Liver (tissue), 10 donors: ENCODE measurements at places on chromosomes 7 and 10.

DNA sequence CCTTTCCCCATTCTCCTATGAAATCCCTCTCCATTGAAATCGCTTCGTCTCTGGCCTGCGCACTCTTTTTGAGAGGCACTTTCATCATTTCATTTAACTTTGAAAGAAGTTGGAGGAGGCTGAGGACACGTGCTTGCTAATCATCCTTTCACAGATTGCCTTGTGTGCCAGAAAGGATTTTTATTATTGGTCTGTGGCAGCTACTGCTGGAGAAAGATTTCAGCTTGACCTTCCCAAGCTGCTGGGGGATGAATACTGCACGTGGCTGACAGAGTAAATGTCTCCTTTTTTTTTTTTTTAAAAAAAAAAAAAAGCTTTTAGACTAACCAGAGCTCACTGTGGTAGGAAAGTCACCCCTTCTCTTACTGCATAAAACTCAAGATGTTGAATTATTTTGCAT, 44.2 kb upstream of the KCNIP2 start:
- H3K27me3 ChIP-seq: no peaks in the 10 kb centered on the region
- no peaks in the 10 kb centered on the region for H3K4me1 ChIP-seq

- no peak overlapping the region for H3K27ac ChIP-seq
- no peaks in the 10 kb centered on the region for H3K36me3 ChIP-seq
- H3K4me3 ChIP-seq: no peak overlapping the region
- no peak for DNase-seq
These were observed 3.3 kb upstream of the MEST start for GRCh38 chr7:130488392-130489139.

- no peaks in the 10 kb centered on the region for H3K27me3 ChIP-seq
- no peak for DNase-seq
- H3K36me3 ChIP-seq: no peaks in the 10 kb centered on the region
- no peaks in the 10 kb centered on the region for H3K4me1 ChIP-seq
- no peak overlapping the region for H3K4me3 ChIP-seq
These were observed 155.4 kb downstream of the CELF2 start for GRCh38 chr10:11173042-11173441.

GRCh38 chr10:79259834-79260233, 87.4 kb upstream of the PPIF start:
- H3K27ac ChIP-seq: no peak overlapping the region
- no peaks in the 10 kb centered on the region for H3K36me3 ChIP-seq
- DNase-seq: no peak
- H3K4me3 ChIP-seq: no peak overlapping the region
- H3K27me3 ChIP-seq: no peaks in the 10 kb centered on the region

DNA sequence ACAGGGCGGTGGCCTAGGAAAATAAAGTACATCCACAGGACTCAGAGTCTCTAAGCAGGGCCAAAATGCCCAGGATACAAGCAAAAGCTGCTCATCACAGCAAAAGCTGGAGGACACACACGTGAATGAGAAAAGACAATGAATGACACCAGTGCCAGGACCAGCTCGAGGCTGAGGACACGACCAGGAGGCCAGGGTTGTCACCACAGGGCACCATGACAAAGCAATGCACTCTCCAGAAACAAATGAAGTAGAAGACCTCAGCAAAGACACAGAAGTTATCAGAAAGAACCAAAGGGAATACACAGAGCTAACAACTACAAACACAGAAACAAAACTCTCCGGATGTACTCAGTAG, 92.1 kb downstream of the FOXL3 start:
- H3K27me3 ChIP-seq: no peaks in the 10 kb centered on the region

- DNase-seq: peak; percentile 60
- H3K4me1 ChIP-seq: no peaks in the 10 kb centered on the region
- no peak overlapping the region for H3K4me3 ChIP-seq
- H3K27ac ChIP-seq: no peak overlapping the region
- no peaks in the 10 kb centered on the region for H3K36me3 ChIP-seq
These were observed 2.9 kb upstream of the MYOZ1 start for GRCh38 chr10:73644015-73644743.

- no peaks in the 10 kb centered on the region for H3K36me3 ChIP-seq
- peaks cover 22% of the 10 kb centered on the region for H3K4me1 ChIP-seq
- H3K27me3 ChIP-seq: no peaks in the 10 kb centered on the region
- H3K4me3 ChIP-seq: peak overlapping the region; percentile 82
These were observed 722 bp downstream of the MDH2 start for GRCh38 chr7:76048668-76048988.

DNA sequence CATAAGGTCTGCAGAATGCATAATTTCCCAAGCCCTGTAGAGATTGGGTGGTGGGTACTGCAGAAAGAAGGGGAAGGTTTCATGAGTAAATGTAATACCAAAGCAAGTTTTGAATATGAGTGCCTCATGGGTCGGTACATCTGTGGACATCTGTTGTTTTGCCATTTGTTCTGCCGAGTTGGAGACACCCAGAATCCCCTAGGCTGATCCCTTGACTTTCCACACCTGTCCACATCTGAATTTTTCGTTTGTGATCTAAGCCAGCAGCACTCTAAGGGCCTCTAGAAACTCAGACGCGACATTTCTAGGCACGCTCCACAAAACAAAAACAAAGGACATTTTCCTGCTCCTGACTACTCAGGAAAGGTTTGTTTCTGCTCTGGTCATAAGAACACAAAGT, 11.7 kb upstream of the SLF2 start:
- no peak for DNase-seq
- H3K4me3 ChIP-seq: no peak overlapping the region
- peaks cover 2% of the 10 kb centered on the region for H3K27me3 ChIP-seq
- no peaks in the 10 kb centered on the region for H3K36me3 ChIP-seq
- H3K4me1 ChIP-seq: no peaks in the 10 kb centered on the region

GRCh38 chr7:3408814-3409595, 108.0 kb downstream of the SDK1 start:
- H3K4me3 ChIP-seq: no peak overlapping the region
- no peaks in the 10 kb centered on the region for H3K4me1 ChIP-seq
- no peak for DNase-seq
- H3K27me3 ChIP-seq: no peaks in the 10 kb centered on the region
- no peak overlapping the region for H3K27ac ChIP-seq

- H3K36me3 ChIP-seq: no peaks in the 10 kb centered on the region
- H3K4me1 ChIP-seq: no peaks in the 10 kb centered on the region
- no peak overlapping the region for H3K27ac ChIP-seq
- H3K4me3 ChIP-seq: no peak overlapping the region
These were observed 589.1 kb upstream of the GALNT17 start for GRCh38 chr7:70542750-70543376.

GRCh38 chr7:105776068-105776790, 100.2 kb downstream of the ATXN7L1 start:
- no peak for DNase-seq
- no peak overlapping the region for H3K27ac ChIP-seq
- peaks cover 8% of the 10 kb centered on the region for H3K4me1 ChIP-seq
- H3K4me3 ChIP-seq: no peak overlapping the region

DNA sequence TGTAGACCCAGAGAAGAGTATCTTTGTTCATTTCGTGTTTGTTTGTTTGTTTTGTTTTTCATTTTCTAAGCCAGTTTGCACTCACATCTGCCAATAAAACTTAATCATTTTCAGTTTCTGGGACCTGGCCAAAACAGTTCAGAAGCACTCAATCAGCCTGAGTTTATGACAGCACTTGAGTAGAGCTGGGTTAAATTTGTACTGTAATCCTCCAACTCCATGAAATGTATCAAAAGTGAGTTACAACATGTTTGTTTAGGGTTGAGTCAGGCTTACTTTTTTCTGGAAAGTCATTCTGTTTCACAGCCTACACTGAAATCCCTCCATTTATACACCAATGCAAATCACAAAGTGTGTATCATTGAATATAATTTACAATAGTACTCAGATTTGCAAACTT, 91.9 kb downstream of the ZWINT start:
- H3K27me3 ChIP-seq: no peaks in the 10 kb centered on the region
- no peak overlapping the region for H3K4me3 ChIP-seq
- DNase-seq: no peak
- H3K4me1 ChIP-seq: no peaks in the 10 kb centered on the region
- no peak overlapping the region for H3K27ac ChIP-seq

DNA sequence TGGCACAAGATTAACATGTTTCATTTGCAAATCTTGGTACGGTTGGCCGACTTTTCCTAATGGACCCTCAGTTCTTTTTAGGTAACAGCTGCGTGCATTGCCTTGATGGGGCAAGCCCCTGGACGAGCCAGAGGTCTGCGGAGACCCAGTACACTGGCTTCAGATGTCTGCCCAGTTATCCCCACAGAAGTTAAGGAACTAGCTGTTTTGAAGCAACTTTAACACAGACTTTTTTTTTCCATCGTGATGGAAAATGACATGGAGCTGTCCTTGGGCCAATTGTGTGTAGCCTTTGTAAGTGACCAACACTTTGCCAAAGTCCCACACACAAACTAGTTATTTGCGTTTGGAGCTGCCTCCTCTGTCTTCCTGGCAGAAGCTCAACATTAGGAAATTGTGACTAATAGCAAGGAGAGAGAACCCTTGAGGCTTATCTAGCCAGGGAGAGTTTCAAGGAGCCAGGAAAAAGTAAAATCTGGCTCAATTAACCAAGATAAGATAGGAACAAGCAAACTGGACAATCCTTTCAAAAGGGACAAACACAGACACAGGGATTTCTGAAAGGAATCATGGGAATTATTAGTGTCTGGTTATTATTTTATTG, 99.6 kb upstream of the BMPER start:
- DNase-seq: no peak
- no peaks in the 10 kb centered on the region for H3K27me3 ChIP-seq

DNA sequence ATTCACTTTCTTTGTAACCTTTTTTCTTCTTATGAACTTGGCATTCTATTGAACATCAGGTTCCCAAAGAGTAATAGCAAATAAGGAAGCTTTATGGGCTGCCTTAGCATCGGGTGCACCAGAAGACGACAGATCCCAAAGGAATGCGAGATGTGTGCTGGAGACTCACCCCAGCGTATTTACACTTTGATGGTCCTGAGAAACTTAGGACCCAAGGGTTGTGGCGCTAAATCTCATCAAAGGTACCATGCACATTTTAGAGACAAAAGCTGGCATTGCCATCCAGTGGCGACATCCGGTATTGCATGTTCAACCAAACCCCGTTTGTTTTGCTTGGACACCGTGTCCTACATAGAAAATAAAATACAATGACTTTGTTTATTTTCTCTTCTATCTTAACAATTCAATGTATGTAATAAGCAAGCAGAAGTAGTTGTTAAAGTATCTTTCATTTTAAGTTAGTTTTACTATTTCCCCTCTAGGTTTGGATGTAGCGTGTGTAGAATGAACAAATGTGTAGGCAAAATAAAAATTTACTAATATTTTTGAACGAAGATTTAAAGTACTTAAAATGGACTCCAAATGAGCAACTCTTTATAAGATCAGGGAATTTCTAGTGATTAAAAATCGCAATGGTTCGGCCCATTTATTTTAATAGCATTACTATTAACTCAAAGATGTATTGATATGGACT, 1154.8 kb downstream of the GATA3 start:
- no peak overlapping the region for H3K4me3 ChIP-seq
- no peaks in the 10 kb centered on the region for H3K4me1 ChIP-seq
- peak; percentile 67 for DNase-seq

- DNase-seq: no peak
- no peak overlapping the region for H3K4me3 ChIP-seq
- H3K27ac ChIP-seq: no peak overlapping the region
- H3K36me3 ChIP-seq: no peaks in the 10 kb centered on the region
- H3K4me1 ChIP-seq: peaks cover 20% of the 10 kb centered on the region
- H3K27me3 ChIP-seq: no peaks in the 10 kb centered on the region
These were observed 345.5 kb downstream of the LRMDA start for GRCh38 chr10:75776738-75777504.

DNA sequence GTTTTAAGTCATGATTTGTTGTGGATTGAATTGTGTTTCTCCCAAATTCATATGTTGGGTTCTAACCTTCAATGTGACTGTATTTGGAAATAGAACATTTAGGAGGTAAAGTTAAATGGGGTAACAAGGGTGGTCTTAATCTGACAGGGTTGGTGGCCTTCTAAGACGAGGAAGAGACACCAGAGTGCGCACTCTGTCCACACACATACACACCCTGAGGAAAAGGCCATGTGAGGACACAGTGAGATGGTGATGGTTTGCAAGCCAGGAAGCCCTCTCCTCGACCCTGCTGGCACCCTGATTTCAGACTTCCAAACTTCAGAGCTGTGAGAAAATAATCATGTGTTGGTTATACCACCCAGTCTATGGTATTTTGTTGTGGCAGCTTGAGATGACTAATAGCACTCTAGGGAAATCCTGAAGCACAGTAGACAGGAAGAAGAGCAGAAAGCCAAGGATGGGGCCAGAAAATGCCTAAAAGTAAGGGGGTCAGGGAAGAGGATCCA, 28.0 kb upstream of the SEM1 start:
- H3K4me3 ChIP-seq: no peak overlapping the region
- no peak for DNase-seq
- no peaks in the 10 kb centered on the region for H3K27me3 ChIP-seq
- no peak overlapping the region for H3K27ac ChIP-seq

- no peaks in the 10 kb centered on the region for H3K27me3 ChIP-seq
- no peaks in the 10 kb centered on the region for H3K4me1 ChIP-seq
- no peaks in the 10 kb centered on the region for H3K36me3 ChIP-seq
- no peak overlapping the region for H3K4me3 ChIP-seq
- H3K27ac ChIP-seq: no peak overlapping the region
These were observed 4.6 kb upstream of the TSPAN15 start for GRCh38 chr10:69446650-69447151.

DNA sequence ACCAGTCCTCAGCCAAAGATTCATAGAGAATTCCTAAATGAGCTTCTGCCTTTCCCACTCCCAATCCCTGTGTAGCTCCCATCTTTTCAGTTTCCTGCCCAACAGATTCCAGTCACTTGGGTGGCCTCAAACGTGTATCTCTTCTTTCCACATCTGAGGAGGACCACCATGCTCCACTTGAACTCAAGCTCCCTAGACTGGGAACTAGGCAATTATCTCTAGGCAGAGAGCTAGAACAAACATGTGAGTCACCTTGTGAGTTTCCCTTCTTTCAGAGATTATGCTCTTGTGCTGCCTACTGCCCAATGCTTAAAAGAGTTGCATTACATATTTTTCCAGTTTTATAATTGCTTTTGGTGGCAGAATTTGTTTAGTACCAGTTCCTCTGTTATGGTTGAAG, 178.0 kb downstream of the MDFIC start:
- H3K4me1 ChIP-seq: no peaks in the 10 kb centered on the region
- no peak overlapping the region for H3K27ac ChIP-seq
- H3K36me3 ChIP-seq: no peaks in the 10 kb centered on the region
- no peak overlapping the region for H3K4me3 ChIP-seq

DNA sequence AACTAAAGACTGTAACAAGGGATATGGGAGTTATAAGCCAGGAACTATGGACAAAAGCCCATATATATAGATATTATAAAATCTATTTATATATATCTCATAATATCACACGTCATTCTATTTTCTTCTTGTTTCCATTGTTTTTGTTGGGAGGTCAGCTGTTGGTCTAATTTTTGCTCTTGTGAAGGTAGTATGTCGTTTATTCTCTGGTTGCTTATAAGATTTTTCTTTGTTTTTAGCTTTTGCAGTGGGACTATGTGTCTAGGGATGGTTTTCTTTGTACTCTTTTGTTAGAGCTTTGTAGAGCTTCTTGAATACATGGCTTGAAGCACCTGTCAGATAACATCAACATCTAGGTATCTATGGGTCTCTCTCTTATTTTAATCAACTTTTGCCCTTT, 14.0 kb downstream of the ARL4A start:
- no peak overlapping the region for H3K27ac ChIP-seq
- no peak overlapping the region for H3K4me3 ChIP-seq
- no peaks in the 10 kb centered on the region for H3K27me3 ChIP-seq
- H3K36me3 ChIP-seq: no peaks in the 10 kb centered on the region
- H3K4me1 ChIP-seq: no peaks in the 10 kb centered on the region
- no peak for DNase-seq

GRCh38 chr7:127655720-127656119, 3.7 kb downstream of the SND1 start:
- peaks cover 22% of the 10 kb centered on the region for H3K4me1 ChIP-seq
- no peak for DNase-seq
- H3K4me3 ChIP-seq: no peak overlapping the region
